ENCODE measurements at places on chromosomes 4 and X. TPM values are rescaled to one million over a fixed set of nuclear protein-coding genes. Genes with fewer than 3 reads are reported as not detected.

The CCDC149 gene
- total RNA-seq: 19.3 TPM

The ZNF630 gene
- total RNA-seq: 2.6 TPM

The ZNF157 gene
- 1.2 TPM for total RNA-seq

The KLHL34 gene
- not detected for total RNA-seq

The RHOXF2B gene
- 0.13 TPM for total RNA-seq

The TMEM35A gene
- total RNA-seq: 0.78 TPM

The VCX gene
- not detected for total RNA-seq

The SPACA5B gene
- total RNA-seq: not detected

The CD38 gene
- 6.4 TPM for total RNA-seq
